Stimulated activated naive CD8-positive, alpha-beta T cell treated with anti-CD3 and anti-CD28 coated beads, Interleukin-15, Interleukin-2, amounts not matched to agents 100 U/mL and 50 U/mL, for 24 hours (primary cell): ENCODE measurements at places on chromosomes 5 and 9.

DNA sequence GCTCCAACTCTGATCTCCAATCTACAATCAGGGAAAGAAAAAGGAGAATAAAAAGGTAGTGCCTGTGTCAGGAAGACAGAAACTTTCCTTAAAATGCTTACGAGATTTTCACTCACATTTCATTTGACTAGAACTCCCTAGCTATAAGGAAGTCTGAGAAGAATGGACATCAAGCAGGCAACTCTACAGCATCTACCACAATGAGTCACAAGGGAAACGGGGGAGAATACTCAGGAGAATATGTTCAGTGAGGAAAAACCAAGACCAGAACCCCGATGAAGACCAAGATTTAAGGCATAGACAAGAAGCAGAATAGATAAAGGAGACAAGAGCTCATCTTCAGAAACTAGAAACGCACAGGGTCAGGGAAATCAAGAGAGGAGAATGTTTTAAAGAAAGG lies 9.0 kb upstream of the SETD9 start:
- no peak for DNase-seq

- DNase-seq: no peak
Measured at GRCh38 chr9:108599571-108599970, 256.2 kb downstream of the ACTL7B start.

GRCh38 chr5:1926071-1926440 lies 43.3 kb upstream of the IRX4 start:
- no peak for DNase-seq

GRCh38 chr9:121633119-121633714 lies 18.2 kb upstream of the DAB2IP start:
- no peak for DNase-seq

GRCh38 chr9:34454571-34455065 lies 3.8 kb downstream of the FAM219A start:
- peak; percentile 39 for DNase-seq

DNA sequence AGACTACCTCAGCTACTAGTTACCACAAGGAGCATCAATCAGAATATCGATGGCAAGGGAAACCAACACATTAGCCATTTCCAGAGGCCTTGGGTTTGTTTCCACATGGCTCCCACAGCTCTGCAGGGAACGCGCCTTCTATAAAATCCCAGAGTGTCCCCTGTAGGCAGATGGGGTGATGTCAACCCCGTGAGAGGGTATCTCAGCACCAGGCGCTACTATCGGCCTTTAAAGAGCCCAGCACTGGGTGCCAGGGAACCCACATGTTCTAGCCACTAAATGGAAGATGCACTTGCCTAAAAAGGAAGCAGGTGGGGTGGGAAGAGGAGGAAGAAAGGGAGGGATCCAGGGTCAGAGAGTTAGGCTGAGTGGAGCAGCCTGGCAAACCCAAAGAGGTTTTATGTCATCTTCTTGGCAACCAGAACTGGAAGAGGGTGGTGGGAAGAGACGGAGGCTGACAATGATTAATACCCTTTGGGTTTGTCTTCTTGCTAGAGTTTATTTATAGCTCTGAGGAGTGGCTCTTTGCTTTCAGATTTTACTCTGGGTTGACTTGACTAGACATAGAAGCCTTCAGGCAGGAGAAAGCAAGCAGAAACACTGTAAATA lies 19.9 kb downstream of the MACROH2A1 start:
- no peak for DNase-seq
